ENCODE measurements at places on chromosomes 13 and 19.

GRCh38 chr13:40453351-40454021 lies 213.0 kb downstream of the FOXO1 start:
- no peak for DNase-seq

GRCh38 chr19:29293736-29294342 lies 80.9 kb upstream of the UQCRFS1 start:
- no peak for DNase-seq

DNA sequence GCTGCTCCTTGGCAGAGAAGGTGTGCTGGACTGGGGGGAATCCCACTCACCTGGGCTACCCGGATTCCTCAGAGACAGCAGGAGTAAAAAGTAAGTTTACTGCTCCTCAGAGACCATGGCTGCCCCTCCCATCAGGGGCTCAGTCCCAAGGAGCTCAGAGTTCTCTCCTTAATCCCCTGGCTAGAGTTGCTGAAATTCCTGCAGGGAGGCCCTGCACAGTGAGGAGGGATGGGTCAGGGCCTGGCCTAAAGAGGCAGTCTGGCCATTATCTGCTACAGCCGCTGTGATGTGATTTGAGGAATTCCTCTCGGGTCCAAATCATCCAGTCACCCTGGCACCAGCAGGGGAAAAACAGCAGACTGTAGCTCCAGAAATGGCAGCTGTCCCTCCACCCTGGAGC lies 502.5 kb downstream of the PCDH17 start:
- DNase-seq = no peak

- DNase-seq = no peak
Measured at GRCh38 chr13:111861766-111862366, 205.1 kb upstream of the SOX1 start.

DNA sequence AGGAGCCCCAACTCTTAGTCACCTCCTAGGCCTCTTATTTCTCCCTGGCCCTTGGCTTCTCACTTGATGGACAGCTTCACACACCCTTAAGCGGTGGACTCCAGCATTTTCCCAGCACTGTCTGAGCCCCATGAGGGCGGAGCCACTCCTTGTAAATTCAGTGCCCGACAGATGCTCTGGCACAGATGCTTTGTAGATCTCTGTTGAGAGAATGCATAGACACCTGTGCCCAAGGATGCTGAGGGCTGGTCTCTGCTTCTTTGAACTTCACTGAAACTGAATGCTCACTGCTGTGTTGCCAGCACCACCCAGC lies 3.3 kb downstream of the SYCN start:
- no peak for DNase-seq

GRCh38 chr19:35253316-35254286 lies 4.8 kb downstream of the LSR start:
- DNase-seq = no peak

DNA sequence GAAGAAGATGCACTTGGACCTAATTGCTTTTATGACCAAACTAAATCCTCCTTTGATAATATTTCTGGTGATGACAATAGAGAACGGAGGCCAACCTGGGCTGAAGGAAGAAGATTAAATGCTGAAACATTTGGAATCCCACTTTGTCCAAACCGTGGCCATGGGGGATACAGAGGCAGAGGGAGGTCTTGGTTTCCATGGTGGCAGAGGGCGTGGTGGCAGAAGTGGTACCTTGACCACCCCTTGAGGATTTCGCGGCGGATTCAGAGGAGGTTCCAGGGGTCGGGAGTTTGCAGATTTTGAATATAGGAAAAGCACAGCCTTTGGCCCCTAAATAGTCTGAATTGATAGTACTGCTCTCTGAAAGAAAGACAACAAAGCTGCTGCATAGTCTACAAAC lies 7.2 kb upstream of the LILRB3 start:
- no peak for DNase-seq

GRCh38 chr13:26952551-26953143 lies 192.1 kb upstream of the GPR12 start:
- DNase-seq = no peak

DNA sequence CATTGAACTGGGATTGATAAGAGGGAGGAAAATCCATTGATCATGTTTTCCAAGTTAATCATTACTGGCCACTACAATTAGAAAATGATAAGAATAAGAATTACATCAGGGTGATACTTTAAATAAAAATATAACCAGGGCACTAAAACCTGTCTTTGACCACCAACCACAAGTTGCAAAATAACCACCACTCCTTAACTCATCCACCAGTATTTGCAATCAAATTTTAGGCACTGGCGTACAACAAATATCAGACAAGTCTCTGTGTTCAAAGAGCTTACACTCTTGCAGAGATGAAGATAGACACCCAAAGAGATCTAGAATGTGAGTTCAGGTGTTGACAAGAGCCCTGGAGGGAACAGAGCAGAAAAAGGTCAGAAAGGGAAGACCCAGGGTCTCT lies 514 bp downstream of the CEACAM3 start:
- no peak for DNase-seq
